ENCODE measurements at places on chromosomes 12 and 14. TPM values are rescaled to one million over a fixed set of nuclear protein-coding genes. Genes with fewer than 3 reads are reported as not detected.
A peak's percentile ranks its signal among the peaks of the same experiment; 100 is the strongest.

GRCh38 chr12:52362118-52362726 is 5.1 kb downstream of the KRT85 start:
- no peaks in the 10 kb centered on the region for H3K36me3 ChIP-seq
- H3K4me1 ChIP-seq, result peaks cover 20% of the 10 kb centered on the region
- H3K4me3 ChIP-seq, result no peak overlapping the region
- H3K27me3 ChIP-seq, result no peaks in the 10 kb centered on the region

GRCh38 chr14:98957211-98958047 is 314.6 kb downstream of the BCL11B start:
- H3K4me3 ChIP-seq, result no peak overlapping the region
- no peaks in the 10 kb centered on the region for H3K27me3 ChIP-seq
- H3K36me3 ChIP-seq, result no peaks in the 10 kb centered on the region
- peaks cover 9% of the 10 kb centered on the region for H3K4me1 ChIP-seq
- DNase-seq, result no peak

DNA sequence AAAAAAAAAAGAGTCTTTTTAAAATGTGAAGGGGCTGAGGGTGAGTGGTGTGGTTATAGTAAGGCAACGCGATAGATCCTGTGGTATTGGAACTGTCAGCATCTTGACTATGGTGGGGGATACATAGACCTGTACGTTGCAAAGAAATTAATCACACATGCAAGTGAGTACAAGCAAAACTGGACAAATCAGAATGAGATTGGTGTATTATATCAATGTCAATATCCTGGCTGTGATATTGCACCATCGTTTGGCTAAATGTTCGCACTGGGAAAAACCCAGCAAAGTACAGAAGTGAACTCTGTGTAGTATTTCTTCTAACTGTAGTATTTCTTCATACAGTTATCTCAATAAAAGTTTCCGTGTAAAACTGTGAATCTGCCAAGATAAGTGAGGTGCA is 67.9 kb downstream of the GCH1 start:
- no peak overlapping the region for H3K27ac ChIP-seq
- H3K4me1 ChIP-seq, result no peaks in the 10 kb centered on the region
- no peaks in the 10 kb centered on the region for H3K27me3 ChIP-seq
- no peak overlapping the region for H3K4me3 ChIP-seq
- no peak for DNase-seq
- peaks cover 6% of the 10 kb centered on the region for H3K36me3 ChIP-seq

- no peaks in the 10 kb centered on the region for H3K27me3 ChIP-seq
- DNase-seq, result peak; percentile 55
- H3K27ac ChIP-seq, result peak overlapping the region; percentile 97
- H3K4me1 ChIP-seq, result peaks cover 42% of the 10 kb centered on the region
Observed at GRCh38 chr12:100141998-100142850, 450 bp downstream of the BLTP3B start.

DNA sequence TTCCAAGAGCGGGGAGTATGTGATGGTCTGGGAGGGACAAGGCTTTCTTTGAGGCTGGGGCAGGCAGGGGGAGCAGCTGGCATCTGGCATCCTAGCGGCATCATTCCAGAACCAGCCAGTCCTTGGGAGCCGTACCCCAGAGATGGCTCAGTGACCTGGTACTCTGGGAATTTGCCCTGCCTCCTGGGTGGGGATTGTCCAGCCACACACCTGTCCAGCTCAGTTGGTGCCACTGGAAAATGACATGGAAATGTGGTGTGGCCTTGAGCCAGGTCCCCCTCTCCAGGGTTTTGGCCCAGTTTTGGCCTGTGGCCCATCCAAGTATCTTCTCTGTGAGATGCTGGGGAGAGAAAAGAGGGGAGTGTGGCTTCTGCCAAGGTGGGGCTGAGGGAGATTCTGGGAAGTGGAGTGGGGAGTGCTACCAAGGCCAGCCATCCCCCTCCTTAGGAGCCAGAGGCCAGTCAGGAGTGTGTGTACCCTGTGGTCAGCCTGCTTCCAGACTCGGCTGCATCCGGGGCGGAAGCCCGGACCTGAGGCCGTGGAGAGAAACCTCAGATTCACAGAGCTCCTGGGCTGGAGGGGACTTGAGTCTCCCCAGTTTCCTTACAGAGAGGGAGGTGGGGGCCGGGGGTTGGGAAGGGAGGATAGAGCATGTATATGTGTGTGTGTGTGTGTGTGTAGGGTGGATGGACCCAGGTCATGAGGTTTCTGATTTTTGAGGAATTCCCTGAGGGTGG is 14.7 kb upstream of the KRT80 start:
- peaks cover 6% of the 10 kb centered on the region for H3K27me3 ChIP-seq
- H3K4me1 ChIP-seq, result peaks cover 6% of the 10 kb centered on the region
- H3K4me3 ChIP-seq, result no peak overlapping the region
- no peak overlapping the region for H3K27ac ChIP-seq

- H3K27me3 ChIP-seq, result no peaks in the 10 kb centered on the region
- H3K4me3 ChIP-seq, result no peak overlapping the region
- H3K27ac ChIP-seq, result no peak overlapping the region
- no peak for DNase-seq
- H3K4me1 ChIP-seq, result no peaks in the 10 kb centered on the region
Observed at GRCh38 chr12:16325426-16325825, 22.0 kb upstream of the MGST1 start.

DNA sequence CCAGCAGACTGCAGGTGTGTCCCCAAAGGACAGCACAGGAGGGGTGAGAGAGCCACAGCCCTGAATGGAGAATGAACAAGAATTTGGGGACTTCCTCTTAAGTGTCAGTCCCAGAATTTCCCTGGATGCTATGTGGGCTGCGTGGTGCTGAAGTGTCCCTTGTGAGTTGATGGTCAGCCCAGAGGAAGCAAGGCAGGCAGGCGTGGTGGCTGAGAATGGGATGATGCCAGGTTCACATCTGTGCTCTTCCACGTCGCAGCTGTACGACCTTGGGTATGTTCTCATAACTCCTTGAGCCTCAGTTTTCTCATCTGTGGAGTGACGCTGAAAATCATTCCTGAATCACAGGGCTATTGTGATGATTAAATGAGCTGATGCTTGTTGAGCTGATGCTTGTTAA is 62.1 kb upstream of the GPATCH2L start:
- H3K4me3 ChIP-seq, result no peak overlapping the region
- DNase-seq, result no peak
- H3K36me3 ChIP-seq, result no peaks in the 10 kb centered on the region
- no peaks in the 10 kb centered on the region for H3K4me1 ChIP-seq
- H3K27me3 ChIP-seq, result no peaks in the 10 kb centered on the region

The ANKRD33 gene
- total RNA-seq, result not detected

GRCh38 chr14:27008187-27008586 is 410.4 kb upstream of the NOVA1 start:
- H3K4me1 ChIP-seq, result no peaks in the 10 kb centered on the region
- H3K4me3 ChIP-seq, result no peak overlapping the region
- no peaks in the 10 kb centered on the region for H3K36me3 ChIP-seq
- no peak for DNase-seq

DNA sequence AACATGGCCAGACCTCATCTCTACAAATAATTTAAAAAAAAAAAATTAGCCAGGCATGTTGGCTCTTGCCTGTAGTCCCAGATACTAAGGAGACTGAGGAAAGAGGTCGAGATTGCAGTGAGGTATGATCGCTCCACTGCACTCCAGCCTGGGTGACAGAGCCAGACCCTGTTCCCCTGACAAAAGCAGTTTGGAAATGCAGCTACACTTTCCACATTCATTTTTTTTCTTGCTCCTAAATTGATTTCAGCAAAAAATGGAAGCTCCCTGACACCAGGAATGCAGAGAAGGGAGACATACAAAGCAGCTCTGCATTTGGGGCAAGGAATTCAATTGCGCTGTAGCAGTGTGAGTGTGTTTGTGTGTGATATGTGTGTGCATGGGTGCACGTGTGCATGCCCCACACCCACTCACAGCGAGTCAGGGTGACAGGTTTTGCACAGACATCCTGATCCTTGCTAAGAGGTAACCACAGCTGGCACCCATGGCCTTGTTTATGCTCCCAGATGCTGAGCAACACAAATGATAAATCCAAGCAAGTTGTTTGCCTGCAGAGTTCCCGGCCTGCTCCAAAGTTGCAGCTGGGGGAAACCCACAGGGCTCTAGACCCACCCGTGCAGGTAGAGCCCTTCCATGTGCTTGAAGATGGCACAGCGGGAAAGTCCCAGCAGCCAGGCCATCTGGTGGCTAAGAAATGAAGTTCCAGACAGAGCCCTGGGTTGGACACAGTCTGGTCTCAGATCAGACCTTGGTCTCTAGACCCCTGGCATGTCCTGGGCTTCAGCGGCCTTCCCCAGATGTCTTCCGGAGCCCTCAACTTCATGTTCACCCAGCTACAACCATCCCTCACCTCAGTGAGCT is 25.9 kb upstream of the BDKRB2 start:
- H3K4me3 ChIP-seq, result no peak overlapping the region
- H3K36me3 ChIP-seq, result no peaks in the 10 kb centered on the region
- H3K4me1 ChIP-seq, result peaks cover 15% of the 10 kb centered on the region
- peak; percentile 17 for DNase-seq

The SLC24A4 gene
- total RNA-seq, result not detected

DNA sequence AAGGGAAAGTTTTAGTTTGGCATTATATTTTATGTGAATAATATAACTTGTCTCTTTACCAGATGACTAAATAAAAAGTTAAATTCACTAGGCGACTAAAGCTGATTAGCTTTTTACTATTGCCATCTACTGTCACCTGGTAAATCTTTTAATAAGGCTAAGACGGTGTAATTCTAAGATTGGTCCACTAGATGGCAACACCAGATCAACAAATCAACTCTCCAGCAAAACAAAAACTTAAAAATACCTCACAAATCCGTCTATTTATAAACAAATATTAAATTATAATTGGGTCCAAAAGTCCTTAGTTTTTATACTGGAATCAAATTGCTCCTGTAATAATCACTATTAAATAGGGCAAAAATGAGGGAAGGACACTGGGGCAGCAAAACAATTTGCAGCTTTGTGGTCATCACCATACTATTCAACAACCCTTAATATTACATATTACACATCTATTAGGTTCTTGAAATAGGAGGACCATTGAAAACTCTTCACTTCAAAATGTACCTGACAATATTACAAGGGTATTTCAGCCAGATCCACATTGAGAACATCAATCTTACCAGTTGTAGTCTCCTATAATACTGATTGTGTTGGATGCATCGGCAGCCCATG is 47.9 kb downstream of the GALC start:
- no peak for DNase-seq
- no peak overlapping the region for H3K4me3 ChIP-seq
- no peaks in the 10 kb centered on the region for H3K4me1 ChIP-seq
- H3K27ac ChIP-seq, result no peak overlapping the region
- no peaks in the 10 kb centered on the region for H3K27me3 ChIP-seq

- peak overlapping the region; percentile 100 for H3K27ac ChIP-seq
- peak; percentile 89 for DNase-seq
- H3K4me1 ChIP-seq, result peaks cover 54% of the 10 kb centered on the region
- H3K4me3 ChIP-seq, result peak overlapping the region; percentile 98
Observed at GRCh38 chr14:91415794-91416743, 1.6 kb downstream of the CCDC88C start.

DNA sequence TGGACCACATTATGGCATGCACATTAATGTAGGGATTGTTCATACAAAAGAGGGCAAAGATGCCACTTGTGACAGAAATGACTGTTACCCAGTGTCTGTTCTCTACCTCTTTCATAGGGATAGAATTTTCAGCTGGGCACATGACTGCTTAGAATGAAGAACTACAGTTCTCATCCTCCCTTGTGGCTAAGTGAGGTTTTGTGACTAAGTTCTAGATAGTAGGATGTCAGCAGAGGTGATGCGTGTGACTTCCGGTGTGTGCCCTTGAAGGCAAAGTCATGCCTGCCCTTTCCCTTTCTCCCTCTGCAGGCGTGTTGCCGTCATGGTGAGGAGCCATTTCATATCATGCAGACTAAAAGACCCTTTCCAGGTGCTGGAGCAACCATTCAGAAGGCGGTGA is 99.3 kb downstream of the CACNA1C start:
- DNase-seq, result no peak
- H3K4me3 ChIP-seq, result no peak overlapping the region
- H3K36me3 ChIP-seq, result no peaks in the 10 kb centered on the region
- H3K4me1 ChIP-seq, result no peaks in the 10 kb centered on the region
- H3K27me3 ChIP-seq, result peaks cover 10% of the 10 kb centered on the region

The RAPGEF3 gene
- total RNA-seq, result 1.6 TPM

The CAMKK2 gene
- total RNA-seq, result 14.8 TPM

DNA sequence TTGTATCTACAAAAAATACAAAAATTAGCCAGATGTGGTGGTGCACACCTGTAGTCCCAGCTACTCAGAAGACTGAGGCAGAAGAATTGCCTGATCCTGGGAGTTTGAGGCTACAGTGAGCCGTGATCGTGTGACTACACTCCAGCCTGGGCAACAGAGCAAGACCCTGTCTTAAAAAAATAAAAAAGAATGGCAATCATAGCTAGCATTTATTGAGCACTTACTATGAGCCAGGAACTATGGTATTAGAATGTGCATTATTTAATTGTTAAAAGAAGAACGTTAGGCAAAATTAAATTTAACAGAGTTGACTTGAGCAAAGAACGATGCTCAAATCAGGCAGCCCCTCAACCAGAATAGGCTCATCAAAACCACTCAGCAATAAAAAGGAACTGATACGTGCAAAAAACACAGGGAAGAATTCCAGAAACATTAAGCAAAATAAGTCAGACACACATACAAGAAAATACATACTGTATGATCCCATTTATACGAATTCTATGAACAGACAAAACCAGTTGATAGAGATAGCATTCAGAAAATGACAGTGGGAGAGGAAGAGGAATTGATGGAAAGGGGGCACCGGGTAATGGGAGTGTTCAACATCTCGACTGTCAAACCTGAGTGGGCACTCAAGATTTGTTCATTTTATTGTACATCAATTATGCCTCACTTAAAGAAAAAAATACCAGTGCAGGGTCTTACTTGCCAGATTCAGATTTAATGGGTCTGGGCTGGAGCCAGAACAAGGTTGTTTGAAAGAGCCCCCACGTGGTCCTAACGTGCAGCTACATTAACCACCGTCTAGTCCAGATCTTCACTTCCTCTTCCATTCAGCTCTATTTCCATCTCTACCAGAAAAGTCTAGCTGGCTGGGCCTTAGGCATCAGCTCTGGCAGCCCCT is 8.0 kb downstream of the SCNN1A start:
- no peaks in the 10 kb centered on the region for H3K27me3 ChIP-seq
- H3K4me3 ChIP-seq, result no peak overlapping the region
- H3K27ac ChIP-seq, result no peak overlapping the region
- peak; percentile 62 for DNase-seq

- H3K36me3 ChIP-seq, result no peaks in the 10 kb centered on the region
- H3K27me3 ChIP-seq, result peaks cover 2% of the 10 kb centered on the region
- no peak for DNase-seq
- H3K27ac ChIP-seq, result no peak overlapping the region
- H3K4me3 ChIP-seq, result no peak overlapping the region
- no peaks in the 10 kb centered on the region for H3K4me1 ChIP-seq
Observed at GRCh38 chr12:46965137-46965536, 114.3 kb upstream of the PCED1B start.

- peaks cover 41% of the 10 kb centered on the region for H3K27me3 ChIP-seq
- peaks cover 26% of the 10 kb centered on the region for H3K4me1 ChIP-seq
- no peak overlapping the region for H3K27ac ChIP-seq
Observed at GRCh38 chr12:27336282-27336653, 3.6 kb downstream of the BMAL2 start.

GRCh38 chr14:86596024-86596423 is 1066.1 kb downstream of the FLRT2 start:
- H3K4me3 ChIP-seq, result no peak overlapping the region
- H3K36me3 ChIP-seq, result no peaks in the 10 kb centered on the region
- no peak for DNase-seq
- no peaks in the 10 kb centered on the region for H3K27me3 ChIP-seq
- H3K27ac ChIP-seq, result no peak overlapping the region
- H3K4me1 ChIP-seq, result no peaks in the 10 kb centered on the region

The C1R gene
- 1.5 TPM for total RNA-seq

The ARHGEF40 gene
- not detected for total RNA-seq
